ENCODE measurements at places on chromosomes 7 and 10.
A peak's percentile ranks its signal among the peaks of the same experiment; 100 is the strongest.

GRCh38 chr10:74418285-74418872, 267.4 kb downstream of the ADK start:
- peak; percentile 10 for DNase-seq

DNA sequence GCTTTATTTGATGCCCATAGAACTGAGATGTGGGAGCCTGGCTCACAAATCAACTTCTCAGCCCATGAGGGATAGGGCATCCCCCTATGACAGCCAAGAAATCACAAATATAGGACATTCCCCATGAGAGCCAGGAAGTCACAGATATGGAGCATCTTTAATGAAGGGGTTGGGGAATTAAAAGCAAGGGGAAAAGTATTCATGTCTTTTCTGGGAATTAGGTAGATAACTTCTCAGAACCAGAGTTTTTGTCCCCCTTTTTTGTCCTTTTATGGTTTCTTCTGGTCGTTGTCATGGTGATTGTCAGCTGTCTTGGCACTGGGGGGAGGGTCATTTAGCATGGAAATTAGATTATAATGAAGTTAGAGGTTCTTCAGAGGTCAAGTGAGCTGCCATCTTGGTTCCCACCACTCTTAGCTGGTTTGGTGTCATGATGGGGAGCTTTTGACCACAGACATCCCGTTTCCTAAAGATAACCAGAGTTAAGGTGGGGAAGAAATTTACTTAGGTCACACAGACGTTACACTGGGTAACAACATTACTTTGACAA, 56.9 kb downstream of the NOD1 start:
- no peak for DNase-seq

DNA sequence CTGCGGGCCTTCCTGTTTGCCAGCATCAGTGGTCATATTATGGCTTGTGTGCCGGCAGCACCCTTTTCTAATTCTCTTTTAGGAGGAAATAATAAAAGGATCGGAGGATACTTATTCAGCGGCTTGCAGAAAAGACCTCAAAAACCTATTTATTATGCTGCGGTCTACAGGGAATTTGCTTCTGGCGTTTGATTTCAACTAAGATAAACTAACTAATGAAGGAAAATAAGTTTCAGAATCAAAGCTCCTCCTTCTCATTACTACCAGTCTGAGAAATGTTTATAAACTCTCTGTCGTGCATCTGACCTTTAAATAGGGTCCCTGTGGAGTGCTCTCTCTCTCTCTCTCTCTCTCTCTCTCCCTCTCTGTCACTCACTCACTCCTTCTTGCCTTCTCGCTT, 335.0 kb upstream of the GLI3 start:
- no peak for DNase-seq

DNA sequence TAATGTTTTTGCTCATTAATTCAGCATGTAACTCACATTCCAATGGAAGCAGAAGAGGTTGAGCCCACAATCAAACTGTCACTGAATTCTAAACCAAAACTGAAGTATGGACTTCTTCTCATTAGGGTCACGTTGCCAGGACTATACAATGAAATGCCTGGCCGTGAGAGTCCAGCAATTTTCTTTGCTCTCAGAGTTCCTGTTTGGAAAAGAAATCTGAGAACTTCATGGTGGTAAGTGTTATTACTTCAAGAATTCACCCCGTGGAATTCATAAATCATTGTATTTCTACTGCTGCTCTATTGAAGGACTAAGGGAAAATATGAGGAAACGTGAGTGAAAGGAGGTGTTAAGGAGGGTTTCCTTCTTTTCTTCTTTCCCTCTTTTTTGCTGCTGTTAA, 441.8 kb upstream of the AKR1E2 start:
- DNase-seq, result peak; percentile 70

- DNase-seq, result peak; percentile 29
These were observed 626 bp downstream of the PRPF18 start for GRCh38 chr10:13587391-13587790.

DNA sequence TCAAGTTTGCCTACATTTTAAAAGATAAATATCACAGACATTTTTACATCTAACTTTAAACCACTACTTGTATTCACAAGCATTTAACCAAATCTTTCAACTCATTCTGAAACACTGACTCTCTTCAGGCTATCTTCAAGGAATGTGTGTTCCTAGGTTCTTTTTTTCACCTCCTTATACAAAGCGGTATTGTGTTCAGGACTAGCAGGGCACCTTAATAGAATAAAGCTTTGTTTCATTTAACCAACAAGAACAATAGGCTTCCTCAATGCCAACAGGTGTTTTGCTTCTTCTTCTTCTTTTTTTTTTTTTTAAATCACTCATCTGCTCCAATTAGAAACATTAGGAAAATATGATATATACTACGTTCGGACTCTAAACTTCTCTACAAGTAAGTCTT, 212.9 kb upstream of the SEMA3E start:
- no peak for DNase-seq

GRCh38 chr7:1454542-1454941, 4.7 kb downstream of the MICALL2 start:
- DNase-seq, result no peak

GRCh38 chr10:14953424-14954000, 384 bp downstream of the DCLRE1C start:
- peak; percentile 83 for DNase-seq

DNA sequence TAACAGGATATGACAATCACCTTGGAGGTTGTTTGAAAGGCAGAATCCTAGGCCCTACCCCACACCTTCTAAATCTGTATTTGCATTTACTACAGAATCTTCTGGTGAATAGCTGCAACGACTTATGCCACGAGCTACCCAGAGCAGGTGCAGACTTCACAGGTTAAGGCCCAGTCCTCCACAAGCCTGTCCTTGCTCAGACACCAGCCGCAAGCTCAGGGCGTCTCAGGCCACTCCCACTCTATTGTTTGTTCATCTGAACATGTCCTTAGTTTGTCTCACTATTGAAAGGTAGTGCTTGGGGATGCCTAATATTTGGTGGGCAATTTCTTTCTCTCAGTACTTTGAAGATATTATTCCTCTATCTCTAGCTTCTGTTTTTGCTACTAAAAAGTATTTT, 18.9 kb upstream of the RBM33 start:
- no peak for DNase-seq

- DNase-seq, result no peak
These were observed 285.9 kb downstream of the LRMDA start for GRCh38 chr10:75717126-75717916.

DNA sequence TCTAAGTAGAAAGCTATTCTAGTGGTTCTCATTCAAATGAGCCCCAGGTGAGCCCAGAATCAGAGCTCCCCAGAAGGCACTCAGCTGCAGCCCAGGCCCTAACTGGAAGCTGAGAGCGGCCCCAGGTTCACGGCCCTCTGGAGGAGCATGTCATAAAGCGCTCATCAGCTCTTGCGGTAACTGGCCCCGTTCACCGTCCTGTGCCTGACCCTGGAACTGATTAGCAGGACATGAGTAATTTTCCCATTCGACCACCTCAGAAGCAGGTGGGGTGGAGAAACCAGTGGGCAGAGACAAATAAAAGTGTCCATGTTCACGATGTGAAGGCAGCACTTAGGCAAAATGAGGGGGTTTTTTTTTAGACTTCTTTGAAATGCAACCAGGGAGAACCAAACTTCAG, 136.1 kb upstream of the LYZL2 start:
- DNase-seq, result no peak

- no peak for DNase-seq
These were observed 18.7 kb downstream of the CCDC136 start for GRCh38 chr7:128810473-128810872.

- peak; percentile 44 for DNase-seq
These were observed 46.0 kb downstream of the ZNF777 start for GRCh38 chr7:149414745-149415390.

- no peak for DNase-seq
These were observed 906.7 kb downstream of the GRID1 start for GRCh38 chr10:85459906-85460305.

DNA sequence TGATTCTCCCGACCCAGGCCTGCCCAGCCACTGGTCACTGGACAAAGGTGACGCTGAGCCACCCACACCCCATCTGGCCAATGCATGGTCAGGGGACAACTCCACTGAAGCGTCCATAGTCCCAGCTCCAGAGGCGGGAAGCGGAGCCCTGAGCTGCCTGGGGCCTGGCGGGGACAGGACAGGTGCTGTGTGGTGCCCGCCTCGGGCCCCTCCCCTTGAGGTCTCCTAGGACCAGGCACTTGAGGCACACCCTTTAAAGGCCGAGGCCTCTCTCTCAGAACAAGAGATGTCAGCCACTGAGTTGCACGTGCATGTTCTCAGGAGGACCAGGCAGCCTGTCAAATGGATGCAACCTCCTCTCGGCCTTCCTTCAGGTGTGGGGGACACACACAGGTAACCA, 52.5 kb upstream of the PPP2R2D start:
- DNase-seq, result no peak

- DNase-seq, result peak; percentile 71
These were observed 588.5 kb downstream of the TNS3 start for GRCh38 chr7:46993396-46993795.

DNA sequence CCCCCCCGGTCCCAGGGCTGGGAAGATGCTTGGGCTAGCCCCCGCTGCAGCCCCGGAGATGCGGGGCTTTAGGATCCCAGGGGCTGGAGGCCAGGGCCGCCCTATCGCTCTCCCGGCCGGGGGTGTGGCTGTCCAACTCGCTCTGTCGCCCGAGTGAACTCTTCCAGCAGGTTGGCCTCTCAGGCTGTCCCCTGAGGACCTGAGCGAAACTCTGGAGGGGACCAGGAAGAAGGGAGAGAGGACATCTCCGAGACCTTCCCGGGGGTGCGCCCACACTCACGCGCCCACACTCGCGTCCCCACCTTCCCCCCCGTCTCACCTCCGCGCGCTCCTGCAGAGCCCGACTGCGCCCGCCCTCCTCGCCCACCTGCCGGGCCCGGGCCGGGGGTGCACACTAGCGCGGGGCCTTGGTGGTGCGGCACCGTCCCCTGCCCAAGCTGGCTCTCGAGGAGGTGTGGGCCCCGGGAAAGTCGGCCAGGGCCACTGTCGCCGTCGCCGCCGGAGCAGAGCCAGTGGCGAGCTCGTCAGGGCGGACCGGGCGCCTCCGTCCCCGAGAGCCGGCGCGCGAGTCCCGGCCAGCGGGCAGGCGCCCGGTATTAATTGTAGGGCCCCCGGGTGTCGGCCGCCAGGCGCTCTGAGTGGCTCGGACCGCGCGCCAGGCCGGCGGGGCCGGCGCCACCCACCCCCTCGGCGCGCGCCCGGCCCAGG, 101.7 kb upstream of the SVIL start:
- peak; percentile 90 for DNase-seq

DNA sequence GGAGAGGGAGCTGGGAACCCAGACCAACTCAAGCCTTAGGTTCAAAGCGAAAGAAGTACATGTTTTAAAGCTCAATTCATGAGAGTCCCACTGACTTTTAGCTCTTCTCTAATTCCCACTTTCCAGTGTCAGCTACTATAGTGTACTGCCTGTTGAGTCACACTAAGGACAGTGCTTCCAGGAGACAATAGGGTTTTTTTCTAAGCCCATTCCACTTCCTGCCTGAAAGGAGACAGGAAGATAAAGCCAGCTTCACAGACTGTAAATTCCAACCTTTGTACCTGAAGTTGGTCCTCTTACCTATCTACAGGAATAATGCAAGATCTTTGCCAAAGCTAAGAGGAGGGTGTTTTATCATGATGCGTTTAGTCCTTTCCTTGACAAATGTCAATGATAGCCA, 4.4 kb downstream of the MSRB2 start:
- no peak for DNase-seq

DNA sequence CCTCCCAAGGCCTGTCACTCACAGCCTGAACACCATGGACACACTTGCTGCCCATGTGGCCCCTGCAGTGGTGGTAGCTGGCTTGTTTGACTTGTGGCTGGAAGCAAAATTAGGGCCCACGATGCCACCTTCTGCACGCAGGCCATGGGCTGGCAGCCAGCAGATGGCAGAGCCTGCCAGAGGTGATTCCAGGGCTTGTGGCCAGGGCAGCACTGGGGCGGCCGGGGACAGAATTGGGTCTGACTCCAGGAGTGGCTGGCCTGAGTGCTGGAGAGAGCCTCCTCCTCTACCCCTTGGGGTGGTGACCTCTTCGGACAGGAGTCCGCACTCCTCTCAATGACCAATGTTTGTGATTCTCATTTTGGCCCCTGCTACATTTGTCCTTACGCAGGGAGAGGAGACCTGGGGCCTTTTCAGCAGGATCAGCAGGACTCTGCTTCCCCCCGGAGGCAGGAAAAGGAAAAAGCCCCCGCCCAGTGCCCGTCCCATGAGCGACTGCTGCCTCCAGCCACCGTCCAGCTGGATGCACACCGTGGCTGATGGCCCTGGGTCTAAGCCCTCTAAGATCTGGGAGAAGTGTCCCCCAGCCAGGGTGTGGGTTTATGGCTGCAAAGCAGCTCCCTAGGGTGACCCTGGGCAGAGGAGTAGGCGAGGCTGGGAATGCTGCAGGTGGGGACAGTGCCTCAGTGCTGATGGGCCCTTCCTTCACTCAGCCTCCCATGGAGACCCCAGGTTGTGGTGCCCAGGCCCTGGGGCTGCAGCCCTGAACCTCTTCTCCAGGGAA, 26.5 kb downstream of the DNAJB12 start:
- peak; percentile 79 for DNase-seq

GRCh38 chr7:116859323-116859722, 3.1 kb upstream of the CAPZA2 start:
- peak; percentile 78 for DNase-seq

- no peak for DNase-seq
These were observed 99.7 kb upstream of the ZEB1 start for GRCh38 chr10:31219306-31219705.

GRCh38 chr7:29853072-29853471, 46.8 kb downstream of the WIPF3 start:
- no peak for DNase-seq

DNA sequence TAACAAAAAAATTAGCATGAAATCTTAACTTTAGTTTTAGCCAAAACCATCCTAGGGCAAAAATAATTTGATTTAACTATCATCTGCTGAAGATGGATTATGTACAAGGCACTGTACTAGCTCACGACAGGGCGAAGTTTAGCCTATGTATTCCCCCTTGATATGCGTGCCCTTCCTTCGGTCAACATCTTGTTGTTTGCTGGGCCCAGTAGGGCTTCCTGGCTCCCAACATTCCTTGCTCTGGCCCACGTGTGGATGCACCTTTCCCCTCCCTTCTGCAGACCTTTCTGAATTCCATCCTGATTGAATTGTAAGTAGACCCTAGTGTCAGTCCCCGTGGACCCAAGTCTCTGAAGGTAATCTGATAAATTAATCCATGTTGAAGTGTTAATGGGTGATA, 212.0 kb downstream of the RELN start:
- DNase-seq, result no peak

DNA sequence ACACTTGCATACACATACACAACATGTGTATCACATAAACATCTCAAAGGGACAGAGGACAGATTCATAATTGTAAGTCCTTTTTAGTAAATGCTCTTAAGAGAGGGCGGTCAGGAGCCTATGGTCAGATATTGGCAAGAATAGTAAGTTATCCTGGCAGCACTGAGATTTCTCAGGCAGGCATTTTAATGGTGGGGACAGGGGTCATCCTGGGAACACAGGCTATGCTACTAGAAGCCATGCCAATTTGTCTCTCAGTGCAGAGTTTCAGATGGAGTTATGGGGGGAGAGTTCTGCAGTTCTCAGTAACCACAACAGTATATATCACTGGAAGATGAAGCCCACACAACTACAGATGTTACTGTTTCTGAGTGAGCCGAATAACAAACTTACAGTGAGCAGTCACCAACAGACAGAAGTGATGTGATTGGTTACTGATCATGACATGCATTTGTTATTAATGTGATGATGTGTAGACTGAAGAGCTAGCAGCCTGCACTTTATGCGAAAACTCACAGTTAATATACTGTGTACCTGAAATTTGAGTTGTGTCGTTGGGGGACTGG, 16.4 kb downstream of the ZNF487 start:
- DNase-seq, result no peak

Data from adipocyte (in vitro differentiated cells).